Gastroesophageal sphincter (tissue), 4 donors: ENCODE measurements at places on chromosomes 12 and 14. TPM values are rescaled to one million over a fixed set of nuclear protein-coding genes. Genes with fewer than 3 reads are reported as not detected.

The ASCL1 gene
- total RNA-seq = 0.15 TPM

The ACOT6 gene
- total RNA-seq = not detected

The KLHDC1 gene
- 7.8 TPM for total RNA-seq

The NKX2-1 gene
- total RNA-seq = not detected

The PLA2G1B gene
- total RNA-seq = not detected

The CACNA2D4 gene
- 1.4 TPM for total RNA-seq

The GAS2L3 gene
- 3.2 TPM for total RNA-seq

The PRH2 gene
- 6.0 TPM for total RNA-seq

The MUCL1 gene
- total RNA-seq = not detected

The RPL41 gene
- 1,487 TPM for total RNA-seq

The APOLD1 gene
- 16.2 TPM for total RNA-seq

The PROX2 gene
- not detected for total RNA-seq

DNA sequence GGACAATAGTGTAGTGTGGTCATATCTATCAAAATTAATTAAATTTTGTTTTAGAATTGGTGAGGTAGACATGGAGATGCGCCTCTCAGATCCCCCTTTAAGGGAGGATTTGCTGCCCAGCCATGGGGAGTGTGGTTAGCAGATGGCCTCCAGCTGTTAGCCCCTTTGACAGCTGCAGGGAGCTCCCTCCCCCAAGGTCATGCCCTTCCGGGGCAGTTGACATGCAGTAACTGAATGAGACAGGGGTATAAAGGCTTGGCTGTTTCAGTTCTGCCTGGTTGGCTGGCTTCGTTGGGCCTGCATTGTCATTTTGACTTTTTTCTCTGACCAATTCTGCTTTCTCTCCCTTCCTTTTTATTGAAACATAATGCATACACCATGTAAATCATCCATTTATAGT, 291.5 kb upstream of the SRRM4 start:
- ATAC-seq = no peak

GRCh38 chr12:106415134-106415533, 57.6 kb downstream of the POLR3B start:
- no peak for ATAC-seq

- ATAC-seq = no peak
These were observed 77.3 kb upstream of the GRIN2B start for GRCh38 chr12:14058717-14059116.

GRCh38 chr14:75969891-75970290, 11.9 kb downstream of the TGFB3 start:
- peak; percentile 11 for ATAC-seq

GRCh38 chr12:108371801-108372344, 32.8 kb upstream of the CMKLR1 start:
- ATAC-seq = peak; percentile 46

DNA sequence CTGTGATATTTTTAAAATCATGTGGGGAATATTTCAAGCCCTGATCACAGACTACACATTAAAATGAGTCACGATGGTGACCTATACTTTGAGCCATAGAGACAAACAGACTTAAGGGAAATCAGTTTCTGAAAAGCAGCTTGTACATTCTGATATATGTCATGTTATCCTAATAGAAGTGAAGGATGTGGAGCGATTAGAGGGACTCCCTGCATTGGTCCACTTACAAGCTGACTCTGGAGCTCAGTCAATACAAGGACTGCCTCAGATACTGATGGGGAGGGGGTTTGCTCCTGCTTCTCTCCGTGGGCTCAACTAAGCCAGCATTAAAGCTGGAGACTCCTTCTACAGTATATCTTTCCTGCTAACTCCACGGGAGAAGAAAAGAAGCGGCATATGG, 173.5 kb downstream of the ALG10B start:
- no peak for ATAC-seq

DNA sequence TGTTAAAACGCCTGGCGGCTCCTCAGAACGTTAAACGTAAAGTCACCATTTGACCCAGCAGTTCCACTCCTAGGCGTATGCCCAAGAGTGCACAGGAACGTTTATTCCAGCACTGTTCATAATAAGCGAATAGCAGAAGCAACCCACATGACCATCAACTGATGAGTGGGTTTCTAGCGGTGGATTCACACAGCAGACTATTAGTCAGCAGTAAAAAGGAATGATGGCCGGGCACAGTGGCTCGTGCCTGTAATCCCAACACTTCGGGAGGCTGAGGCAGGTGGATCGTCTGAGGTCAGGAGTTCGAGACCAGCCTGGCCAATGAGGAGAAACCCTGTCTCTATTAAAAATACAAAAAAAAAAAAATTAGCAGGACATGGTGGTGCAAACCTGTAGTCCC, 22.4 kb upstream of the FBRSL1 start:
- no peak for ATAC-seq

- no peak for ATAC-seq
These were observed 7.3 kb downstream of the GPR68 start for GRCh38 chr14:91237219-91237618.

DNA sequence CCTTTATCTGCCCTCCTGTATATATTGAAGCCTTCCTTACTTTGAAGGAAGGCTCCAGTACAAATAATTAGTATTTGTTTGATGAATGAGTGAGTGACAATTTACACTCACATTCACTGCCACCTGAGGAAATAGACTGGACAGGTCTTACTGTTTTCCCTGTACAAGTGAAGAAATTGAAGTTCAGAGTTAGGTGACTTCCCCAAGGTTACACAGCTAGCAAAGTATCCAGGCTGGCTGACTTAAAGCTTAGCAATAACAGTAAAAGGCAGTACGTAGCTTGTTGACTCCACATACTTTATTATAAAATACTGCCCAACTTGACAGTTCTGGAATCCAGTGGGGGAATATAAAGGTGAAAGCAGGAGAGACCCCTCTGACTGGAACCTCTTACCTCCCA, 2.6 kb upstream of the KRT18 start:
- ATAC-seq = no peak

DNA sequence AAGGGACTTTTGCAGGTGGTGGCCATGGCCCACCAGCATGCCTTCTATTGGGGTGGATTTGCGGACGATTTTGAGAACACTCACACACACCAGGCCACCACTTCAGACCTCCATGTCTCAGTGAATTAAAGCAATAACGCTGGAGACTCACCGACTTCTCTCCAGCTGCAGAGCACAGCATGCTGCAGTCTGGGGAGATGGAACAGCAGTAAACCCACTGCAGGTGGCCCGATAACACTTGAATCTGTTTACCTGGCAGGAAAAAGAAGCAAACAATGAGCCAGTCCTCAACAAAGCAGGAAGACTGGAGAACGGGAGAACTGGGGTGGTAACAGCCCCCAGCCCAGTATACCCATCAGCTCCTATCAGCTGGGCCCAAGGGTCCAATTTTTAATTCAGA, 21.6 kb downstream of the RFC5 start:
- no peak for ATAC-seq

DNA sequence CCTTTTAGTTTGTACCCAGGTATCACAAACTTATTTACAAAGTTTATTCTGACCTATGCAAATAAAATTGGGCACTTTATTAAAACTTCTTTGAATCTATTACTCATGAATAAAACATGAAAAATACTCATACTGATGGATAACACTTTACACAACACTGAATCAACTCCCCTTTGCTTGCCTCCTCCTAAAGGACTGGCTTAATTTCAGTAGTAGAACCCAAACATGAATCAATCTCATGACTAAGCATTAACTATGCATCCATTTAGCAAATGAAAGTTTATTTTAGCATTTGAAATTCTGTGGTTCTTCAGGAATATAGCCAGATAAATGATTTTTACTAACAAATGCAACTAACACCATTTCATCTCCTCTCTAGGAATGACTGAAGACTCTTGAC, 32.4 kb downstream of the DENND5B start:
- no peak for ATAC-seq

- no peak for ATAC-seq
These were observed 10.4 kb downstream of the MTA1 start for GRCh38 chr14:105430042-105430441.

DNA sequence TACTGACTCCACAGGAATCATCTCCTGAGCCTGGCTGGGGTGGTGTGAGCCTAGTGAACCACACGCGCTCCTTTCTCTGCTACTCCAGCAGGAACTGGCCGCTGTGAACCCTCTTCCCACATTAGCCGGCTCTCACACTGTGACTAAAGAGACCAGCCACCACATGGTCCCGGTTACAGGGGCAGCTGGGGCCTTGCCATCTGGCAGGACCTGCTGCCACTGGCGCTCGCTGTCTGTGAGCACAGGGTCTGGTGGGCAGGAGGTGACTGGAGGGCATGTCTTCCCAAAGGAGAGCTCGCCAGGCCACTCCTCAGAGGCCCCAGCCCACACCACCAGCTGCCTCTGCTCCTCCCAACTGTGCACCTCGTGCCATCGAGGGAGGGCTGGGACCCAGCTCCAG, 99.3 kb downstream of the SINHCAF start:
- no peak for ATAC-seq

DNA sequence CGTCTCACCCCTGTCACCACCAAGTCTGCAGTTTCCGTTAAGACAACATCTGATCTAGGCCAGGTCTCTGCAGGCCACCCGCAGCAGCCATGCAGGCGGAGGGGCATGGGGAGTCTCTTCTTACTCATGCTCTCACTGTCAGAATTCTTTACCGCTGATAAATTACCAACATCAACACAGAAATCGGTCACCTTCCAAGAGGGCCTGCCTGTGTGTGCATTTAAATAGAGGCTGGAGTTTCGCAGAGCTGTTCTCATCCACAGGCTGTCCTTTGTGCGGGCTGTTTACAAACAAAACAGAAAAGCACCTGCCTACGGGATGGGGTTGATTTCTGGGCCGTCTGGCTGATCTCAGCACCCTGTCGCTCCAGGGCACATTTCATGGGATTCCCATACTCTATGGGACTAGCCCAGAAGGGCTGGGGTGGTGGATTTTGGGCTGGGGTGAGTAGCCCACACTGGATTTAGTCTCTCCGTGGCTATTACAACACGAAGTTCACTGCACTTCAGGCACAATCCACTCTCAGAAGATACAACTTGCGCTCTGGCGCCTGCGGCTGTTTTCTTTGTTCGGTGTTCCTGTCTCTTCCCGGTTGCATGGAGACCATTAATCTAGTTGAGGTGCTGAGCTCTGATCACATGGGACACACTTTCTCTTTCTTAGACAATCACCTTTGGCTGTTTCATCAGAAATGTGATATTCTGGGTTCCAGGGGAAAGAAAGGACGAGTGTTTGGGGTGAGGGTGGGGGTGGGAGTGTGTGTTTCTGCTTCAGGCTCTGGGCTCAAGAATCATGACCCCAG, 331.1 kb downstream of the GLT1D1 start:
- no peak for ATAC-seq

DNA sequence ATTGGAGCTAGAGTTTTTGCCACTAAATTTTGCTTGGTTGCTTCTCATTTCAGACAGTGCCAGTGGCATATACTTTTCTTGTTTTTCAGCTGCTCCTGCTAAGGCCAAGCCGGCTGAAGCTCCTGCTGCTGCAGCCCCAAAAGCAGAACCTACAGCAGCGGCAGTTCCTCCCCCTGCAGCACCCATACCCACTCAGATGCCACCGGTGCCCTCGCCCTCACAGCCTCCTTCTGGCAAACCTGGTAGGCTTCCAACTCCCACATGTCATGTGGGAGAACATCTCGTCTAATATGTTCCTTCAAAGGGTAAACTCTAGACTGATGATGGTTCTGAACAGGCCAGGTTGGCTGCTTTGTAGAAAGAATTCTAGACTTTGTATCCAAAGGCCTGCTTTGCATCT, 11.0 kb downstream of the DLST start:
- no peak for ATAC-seq

DNA sequence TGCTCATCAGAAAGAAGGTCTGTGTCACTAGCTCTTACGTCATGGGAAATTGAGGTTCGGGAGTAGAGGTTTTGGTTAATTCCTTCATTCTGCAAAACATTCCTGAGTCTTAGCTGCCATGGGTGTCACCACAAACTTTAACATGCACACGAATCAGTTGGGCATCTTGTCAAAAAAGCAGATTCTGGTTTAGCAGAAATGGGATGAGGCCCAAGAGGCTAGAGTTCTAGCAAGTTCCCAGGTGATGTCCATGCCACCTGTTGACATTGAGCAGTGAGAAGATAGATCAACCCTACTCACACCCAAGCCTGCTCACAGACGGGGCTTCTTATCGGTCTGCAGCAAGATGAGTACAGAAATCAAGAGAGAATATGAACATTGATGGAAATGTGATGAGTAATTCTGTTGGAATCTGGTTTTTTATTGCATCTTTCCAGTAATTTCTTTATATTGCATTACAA, 11.7 kb upstream of the RIN3 start:
- no peak for ATAC-seq

- ATAC-seq = no peak
These were observed 42.2 kb downstream of the COX16 start for GRCh38 chr14:70317091-70317968.

GRCh38 chr12:24695657-24696329, 253.1 kb downstream of the BCAT1 start:
- no peak for ATAC-seq

DNA sequence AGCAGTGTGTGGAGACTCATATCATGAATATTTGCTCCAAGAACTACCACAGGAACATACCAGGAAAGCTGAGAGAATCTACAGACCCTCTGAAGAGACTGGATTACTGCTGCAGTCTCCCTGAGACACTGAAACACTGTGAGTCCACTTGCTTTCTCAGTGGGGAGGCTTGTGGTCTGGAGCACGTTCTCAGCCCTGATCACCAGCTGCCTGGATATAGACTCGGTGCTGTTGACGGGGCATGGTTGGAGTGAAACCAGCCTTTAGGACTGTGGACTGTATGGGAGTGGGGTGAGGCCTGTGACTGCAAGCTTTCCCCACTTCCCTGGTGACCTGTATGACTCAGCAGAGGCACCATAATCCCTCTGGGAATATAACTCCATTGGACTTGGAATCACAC, 525.8 kb upstream of the FBXO33 start:
- no peak for ATAC-seq

- peak; percentile 74 for ATAC-seq
These were observed 196.2 kb downstream of the ITPR2 start for GRCh38 chr12:26636710-26637328.

DNA sequence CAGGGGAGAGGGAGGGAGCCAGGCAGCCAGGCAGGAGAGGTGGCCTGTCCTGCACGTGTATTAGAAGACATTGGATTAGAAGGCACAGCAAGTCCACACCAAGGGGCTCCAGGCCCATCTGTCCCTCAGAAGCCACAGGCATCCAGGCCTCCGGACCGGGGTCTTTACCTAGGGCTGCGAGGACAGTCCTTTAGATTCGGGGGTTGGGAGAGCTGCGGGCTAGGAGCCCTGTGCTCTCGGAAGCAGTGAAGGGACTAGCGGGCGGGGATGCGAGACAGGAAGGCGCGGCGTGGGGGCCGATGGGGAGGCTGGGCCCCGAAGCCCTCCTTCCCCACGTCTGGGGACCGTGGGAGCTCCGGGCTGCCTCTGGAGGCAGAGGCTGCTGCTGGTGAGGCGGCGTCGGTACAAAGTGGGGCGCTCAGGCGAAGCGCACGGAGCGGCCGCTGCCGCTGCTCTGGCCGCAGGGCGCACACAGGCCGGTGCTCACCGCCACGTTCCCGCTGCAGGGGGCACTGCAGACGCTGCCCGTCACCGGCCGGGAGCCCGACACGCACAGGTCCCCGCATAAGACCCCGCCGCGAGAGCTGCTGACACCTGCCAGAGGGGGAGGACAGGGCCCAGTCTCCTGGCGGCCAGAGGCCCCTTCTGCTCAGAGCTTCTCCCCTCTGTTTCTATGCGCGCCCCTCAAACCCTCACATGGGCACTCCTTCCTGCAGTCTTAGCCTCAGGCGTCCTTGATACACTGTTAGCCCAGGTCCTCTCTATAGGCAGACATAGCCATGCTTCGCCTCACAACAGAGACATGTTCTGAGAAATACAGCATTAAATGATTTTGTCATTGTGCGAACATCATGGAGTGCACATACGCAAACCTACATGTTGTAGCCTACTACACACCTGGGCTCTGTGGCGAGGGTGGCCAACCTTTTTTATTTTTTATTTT, 17.3 kb downstream of the KRT7 start:
- no peak for ATAC-seq
